ENCODE measurements at places on chromosomes 6 and 20.

DNA sequence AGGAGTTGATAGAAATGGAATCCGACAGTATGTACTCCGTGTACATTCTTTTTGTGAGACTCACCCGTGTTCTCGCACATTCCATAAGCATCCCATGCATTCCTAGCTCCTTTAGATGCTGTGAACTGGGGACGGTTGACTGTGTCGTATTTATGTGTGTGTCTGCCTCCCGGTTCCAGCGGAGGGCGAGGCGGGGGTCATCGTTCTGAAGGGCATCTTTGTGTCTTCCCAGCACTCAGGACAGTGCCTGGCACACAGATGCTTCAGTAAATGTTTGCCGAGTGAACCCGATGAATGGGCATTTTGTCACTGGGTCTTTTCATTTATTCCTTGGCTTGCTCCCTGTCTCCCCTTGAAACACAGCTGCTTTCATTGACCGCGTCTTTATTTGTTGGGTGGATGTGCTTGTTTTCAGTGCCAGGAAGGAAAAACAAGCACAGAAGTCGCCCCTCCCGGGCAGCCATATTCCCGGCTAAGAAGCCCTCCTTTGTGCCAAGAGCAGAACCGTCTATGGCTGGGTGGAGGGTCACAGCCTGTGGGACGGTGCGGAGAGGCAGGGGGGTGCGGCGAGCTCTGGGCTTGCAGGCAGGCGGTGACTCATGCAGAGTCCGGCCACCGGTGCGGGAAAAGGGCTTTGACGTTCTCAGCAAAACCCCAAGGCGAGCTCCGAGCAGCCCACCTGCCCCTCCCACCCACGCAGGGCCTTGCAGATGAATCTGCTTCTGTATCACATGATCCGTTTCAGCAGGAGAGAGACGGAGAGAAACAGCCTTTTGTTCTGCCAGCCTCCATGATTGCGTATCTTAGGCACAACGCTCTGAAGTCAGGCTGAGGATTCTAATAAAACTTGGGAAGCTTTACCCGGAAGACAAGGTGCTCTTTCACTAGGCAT is 11.2 kb upstream of the PSMG4 start:
- no peak for DNase-seq
- no peak overlapping the region for H3K27ac ChIP-seq
- no peaks in the 10 kb centered on the region for H3K36me3 ChIP-seq
- no peak overlapping the region for H3K4me3 ChIP-seq
- peaks cover 14% of the 10 kb centered on the region for H3K4me1 ChIP-seq
- peaks cover 22% of the 10 kb centered on the region for H3K27me3 ChIP-seq

- H3K36me3 ChIP-seq, result peaks cover 36% of the 10 kb centered on the region
- H3K27me3 ChIP-seq, result no peaks in the 10 kb centered on the region
- peaks cover 23% of the 10 kb centered on the region for H3K4me1 ChIP-seq
- DNase-seq, result peak; percentile 52
Observed at GRCh38 chr6:524803-525202, 132.1 kb downstream of the HUS1B start.

DNA sequence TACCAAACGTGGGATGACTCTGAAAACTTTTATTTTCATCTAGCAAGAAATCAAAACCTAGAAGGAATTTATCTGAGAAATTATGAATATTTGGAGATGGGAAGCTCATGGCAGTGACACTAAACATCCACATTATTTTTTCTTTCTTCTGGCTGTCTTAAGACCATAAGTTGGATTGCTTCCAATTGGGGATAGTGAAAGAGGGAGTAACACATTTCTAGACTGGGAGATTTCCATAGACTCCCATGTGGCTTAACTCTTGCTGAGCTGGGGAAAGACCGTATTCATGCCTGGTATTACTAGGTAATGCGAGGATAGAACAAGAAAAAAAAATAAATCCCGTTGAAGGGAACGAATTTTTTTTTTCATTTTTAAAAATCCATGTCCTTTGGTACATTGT is 120.0 kb downstream of the UTRN start:
- DNase-seq, result no peak
- no peak overlapping the region for H3K4me3 ChIP-seq
- H3K27me3 ChIP-seq, result no peaks in the 10 kb centered on the region
- peaks cover 64% of the 10 kb centered on the region for H3K36me3 ChIP-seq

- no peak overlapping the region for H3K27ac ChIP-seq
- H3K27me3 ChIP-seq, result no peaks in the 10 kb centered on the region
- no peak overlapping the region for H3K4me3 ChIP-seq
- H3K4me1 ChIP-seq, result no peaks in the 10 kb centered on the region
- DNase-seq, result no peak
Observed at GRCh38 chr6:82176616-82177015, 70.9 kb downstream of the IBTK start.

DNA sequence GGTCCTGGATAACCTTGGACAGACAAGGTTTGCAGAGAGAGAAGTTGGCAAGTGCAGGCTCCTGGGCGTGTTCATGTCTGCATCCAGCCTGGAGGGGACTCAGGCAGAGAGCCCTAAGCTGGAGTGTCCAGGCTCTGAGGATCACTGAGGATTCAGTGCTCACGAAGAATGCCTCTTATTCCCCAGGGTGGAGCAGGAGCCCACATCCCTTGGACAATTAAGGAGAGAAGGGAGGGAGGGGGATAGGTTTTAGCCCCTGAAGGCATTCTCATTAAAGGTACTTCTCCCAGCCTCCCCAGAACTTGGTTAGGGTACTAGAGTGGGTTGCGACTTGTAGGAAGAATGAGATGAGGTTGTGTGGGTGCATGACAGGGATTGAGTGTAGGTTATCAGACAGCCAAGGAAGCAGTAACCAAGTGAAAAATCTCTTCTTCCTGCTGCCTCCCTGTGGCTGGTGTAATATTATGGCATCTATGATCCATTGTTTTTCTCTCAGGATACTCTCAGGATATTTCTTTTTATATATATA is 680 bp downstream of the HLA-DPB1 start:
- peaks cover 70% of the 10 kb centered on the region for H3K4me1 ChIP-seq
- peak overlapping the region; percentile 78 for H3K27ac ChIP-seq

DNA sequence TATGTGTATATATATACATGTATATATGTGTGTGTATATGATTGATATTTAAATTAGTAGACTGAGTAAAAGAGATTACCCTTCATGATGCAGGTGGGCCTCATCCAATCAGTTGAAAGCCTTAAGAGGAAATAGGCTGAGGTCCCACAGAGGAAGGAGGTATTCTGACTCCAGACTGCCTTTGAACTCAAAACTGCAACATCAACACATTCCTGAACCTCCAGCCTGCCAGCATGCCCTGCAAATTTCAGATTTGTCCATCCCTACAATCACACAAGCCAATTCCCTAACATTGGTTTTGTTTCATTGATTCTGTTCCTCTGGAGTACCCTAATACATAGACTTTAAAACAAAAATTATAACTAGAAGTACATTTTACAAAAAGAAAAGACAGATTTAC is 22.9 kb downstream of the SPINT4 start:
- no peak overlapping the region for H3K4me3 ChIP-seq
- H3K36me3 ChIP-seq, result no peaks in the 10 kb centered on the region
- peaks cover 30% of the 10 kb centered on the region for H3K27me3 ChIP-seq
- H3K27ac ChIP-seq, result no peak overlapping the region
